Glutamatergic neuron (in vitro differentiated cells): ENCODE measurements at places on chromosomes 12 and 14. TPM values are rescaled to one million over a fixed set of nuclear protein-coding genes. Genes with fewer than 3 reads are reported as not detected.

The MRPL42 gene
- 82.7 TPM for total RNA-seq

GRCh38 chr12:84922693-84923092 is 10.1 kb upstream of the SLC6A15 start:
- peaks cover 3% of the 10 kb centered on the region for H3K4me1 ChIP-seq
- H3K36me3 ChIP-seq = no peaks in the 10 kb centered on the region
- no peak for DNase-seq
- H3K4me3 ChIP-seq = no peak overlapping the region

DNA sequence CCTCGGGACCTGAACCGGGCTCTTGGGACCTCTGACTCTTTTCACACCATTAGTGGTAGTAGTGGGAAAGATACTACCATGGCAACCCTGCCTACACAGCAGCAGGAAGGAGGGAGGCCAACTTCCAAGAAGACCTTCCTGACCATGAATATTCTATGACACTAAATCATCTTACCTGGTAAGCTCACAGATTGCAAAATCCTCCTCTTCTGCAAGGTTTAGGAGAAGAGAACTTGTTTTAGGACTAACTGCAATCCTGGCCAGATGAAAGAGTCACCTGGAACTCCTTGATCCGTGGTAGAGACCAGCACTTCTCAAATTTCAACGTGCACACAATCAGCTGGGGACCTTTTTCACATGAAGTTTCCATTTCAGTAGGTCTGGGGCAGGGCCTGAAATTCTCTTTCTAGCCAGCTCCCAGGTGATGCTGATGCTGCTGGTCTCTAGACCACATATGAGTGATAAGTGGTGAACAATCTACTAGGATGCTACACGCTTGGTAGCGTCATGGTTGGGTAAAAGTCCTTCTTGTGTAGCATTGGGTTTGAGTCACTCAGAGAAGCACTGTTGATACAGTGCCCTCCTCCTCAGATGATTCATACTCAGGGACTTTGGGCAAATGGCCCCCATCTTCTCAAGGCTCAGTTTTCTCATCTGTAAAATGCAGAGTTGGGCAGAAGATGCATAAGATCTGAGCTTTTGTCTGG is 35.6 kb upstream of the FICD start:
- H3K4me3 ChIP-seq = no peak overlapping the region
- peaks cover 18% of the 10 kb centered on the region for H3K27me3 ChIP-seq
- no peak overlapping the region for H3K27ac ChIP-seq
- DNase-seq = no peak

The CSRP2 gene
- total RNA-seq = 50.5 TPM

The TARBP2 gene
- 49.0 TPM for total RNA-seq

The OR6C1 gene
- total RNA-seq = not detected

GRCh38 chr12:2633825-2634200 is 161.0 kb upstream of the FKBP4 start:
- peaks cover 4% of the 10 kb centered on the region for H3K4me1 ChIP-seq
- H3K27ac ChIP-seq = no peak overlapping the region
- peaks cover 8% of the 10 kb centered on the region for H3K27me3 ChIP-seq
- DNase-seq = no peak

The PRH2 gene
- total RNA-seq = not detected

- DNase-seq = no peak
- H3K4me1 ChIP-seq = no peaks in the 10 kb centered on the region
- no peak overlapping the region for H3K4me3 ChIP-seq
- no peak overlapping the region for H3K27ac ChIP-seq
- H3K27me3 ChIP-seq = peaks cover 2% of the 10 kb centered on the region
Measured at GRCh38 chr12:96047229-96048211, 12.1 kb upstream of the LTA4H start.

The TMEM52B gene
- total RNA-seq = not detected

DNA sequence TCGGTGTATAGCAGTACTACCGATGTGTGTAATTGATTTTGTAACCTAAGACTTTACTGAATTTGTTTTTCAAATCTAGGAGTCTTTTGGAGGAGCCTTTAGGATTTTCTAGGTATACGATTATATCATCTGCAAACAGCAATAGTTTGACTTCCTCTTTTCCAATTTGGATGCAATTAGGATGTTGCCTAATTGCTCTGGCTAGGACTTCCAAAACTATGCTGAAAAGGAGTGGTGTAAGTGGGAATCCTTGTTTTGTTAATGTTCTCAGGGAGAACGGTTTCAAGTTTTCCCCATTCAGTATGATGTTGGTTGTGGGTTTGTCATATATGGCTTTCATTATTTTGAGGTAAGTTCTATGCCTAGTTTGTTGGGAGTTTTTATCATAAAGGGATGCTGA is 171.6 kb upstream of the PDE3A start:
- DNase-seq = no peak
- no peaks in the 10 kb centered on the region for H3K27me3 ChIP-seq
- H3K36me3 ChIP-seq = no peaks in the 10 kb centered on the region
- no peak overlapping the region for H3K27ac ChIP-seq
- no peak overlapping the region for H3K4me3 ChIP-seq
- no peaks in the 10 kb centered on the region for H3K4me1 ChIP-seq

DNA sequence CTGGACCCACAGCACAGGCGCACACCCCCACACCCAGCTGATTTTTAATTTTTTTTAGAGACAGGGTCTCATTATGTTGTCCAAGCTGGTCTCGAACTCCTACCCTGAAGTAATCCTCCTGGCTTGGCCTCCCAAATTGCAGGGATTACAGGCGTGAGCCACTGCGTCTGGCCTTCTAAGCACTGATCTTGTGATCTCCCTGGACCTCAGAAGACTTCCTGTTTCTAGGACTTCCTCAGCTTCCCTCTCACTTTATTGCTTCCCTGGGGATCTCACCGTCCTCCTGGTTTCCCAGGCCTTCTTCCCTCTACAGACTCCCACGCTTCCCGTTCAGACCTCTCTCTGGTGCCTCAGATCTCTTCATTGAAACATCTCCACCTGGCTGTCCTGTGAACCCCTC is 13.8 kb downstream of the ZNF839 start:
- H3K36me3 ChIP-seq = no peaks in the 10 kb centered on the region
- peaks cover 6% of the 10 kb centered on the region for H3K27me3 ChIP-seq
- peaks cover 2% of the 10 kb centered on the region for H3K4me1 ChIP-seq
- H3K4me3 ChIP-seq = no peak overlapping the region
- peak overlapping the region; percentile 18 for H3K27ac ChIP-seq
- DNase-seq = no peak

GRCh38 chr12:46454981-46455380 is 82.4 kb upstream of the SLC38A2 start:
- no peak overlapping the region for H3K27ac ChIP-seq
- H3K4me1 ChIP-seq = no peaks in the 10 kb centered on the region
- no peak for DNase-seq

The SLC8A3 gene
- 9.8 TPM for total RNA-seq

The NRL gene
- 3.7 TPM for total RNA-seq

The PRMT5 gene
- 54.6 TPM for total RNA-seq

GRCh38 chr12:57743769-57744168 is 1.1 kb upstream of the TSPAN31 start:
- peaks cover 24% of the 10 kb centered on the region for H3K27me3 ChIP-seq
- peaks cover 7% of the 10 kb centered on the region for H3K36me3 ChIP-seq
- H3K4me1 ChIP-seq = peaks cover 10% of the 10 kb centered on the region
- peak overlapping the region; percentile 92 for H3K4me3 ChIP-seq

GRCh38 chr14:76696791-76697190 is 64.5 kb upstream of the VASH1 start:
- peaks cover 5% of the 10 kb centered on the region for H3K27me3 ChIP-seq
- no peak overlapping the region for H3K27ac ChIP-seq
- no peak overlapping the region for H3K4me3 ChIP-seq
- H3K36me3 ChIP-seq = peaks cover 6% of the 10 kb centered on the region
- H3K4me1 ChIP-seq = no peaks in the 10 kb centered on the region
